ENCODE measurements at places on chromosomes 16 and 17. TPM values are rescaled to one million over a fixed set of nuclear protein-coding genes. Genes with fewer than 3 reads are reported as not detected.

- DNase-seq = no peak
These were observed 24.5 kb upstream of the HS3ST2 start for GRCh38 chr16:22789281-22789945.

DNA sequence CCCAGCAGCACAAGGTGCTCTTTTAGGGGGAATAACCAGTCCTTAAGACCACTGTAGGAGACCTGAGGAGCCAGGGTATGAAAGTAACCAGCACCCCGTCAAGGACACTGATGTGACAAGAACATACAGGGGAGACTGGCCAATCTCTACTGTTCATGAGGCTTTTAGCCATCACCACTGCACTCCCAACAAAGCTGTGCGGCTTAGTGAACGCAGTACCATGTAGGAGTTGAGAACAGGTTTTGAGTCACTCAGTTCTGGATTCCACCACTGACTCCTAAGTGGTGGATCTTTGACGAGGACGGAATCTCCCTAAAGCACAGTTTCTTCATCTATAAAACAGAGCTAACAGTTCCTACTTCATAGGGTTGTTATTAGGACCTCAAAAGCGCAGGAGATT lies 26.8 kb downstream of the COG4 start:
- no peak for DNase-seq

- no peak for DNase-seq
These were observed 62.7 kb upstream of the ADORA2B start for GRCh38 chr17:15882058-15882720.

DNA sequence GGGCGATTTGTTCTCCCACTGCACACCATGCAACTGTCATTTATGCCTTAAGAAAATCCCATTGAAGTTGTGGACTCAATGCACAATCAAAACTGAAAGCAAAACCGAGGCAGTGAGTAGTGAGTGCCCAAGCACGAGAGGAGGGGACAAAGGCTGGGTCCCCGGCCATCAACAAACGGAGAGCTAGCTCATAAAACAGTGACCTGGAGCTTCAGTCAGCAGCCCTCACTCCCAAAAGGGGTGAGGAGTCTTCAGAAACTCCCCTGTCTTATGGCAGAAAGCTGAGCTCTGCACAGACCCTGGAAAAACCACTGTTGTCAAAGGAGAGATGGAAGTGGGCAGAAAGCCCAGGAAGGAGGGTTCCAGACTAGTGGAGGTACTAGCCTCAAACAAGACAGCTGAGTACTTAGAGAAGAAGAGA lies 96.9 kb downstream of the ADCY9 start:
- DNase-seq = peak; percentile 73

DNA sequence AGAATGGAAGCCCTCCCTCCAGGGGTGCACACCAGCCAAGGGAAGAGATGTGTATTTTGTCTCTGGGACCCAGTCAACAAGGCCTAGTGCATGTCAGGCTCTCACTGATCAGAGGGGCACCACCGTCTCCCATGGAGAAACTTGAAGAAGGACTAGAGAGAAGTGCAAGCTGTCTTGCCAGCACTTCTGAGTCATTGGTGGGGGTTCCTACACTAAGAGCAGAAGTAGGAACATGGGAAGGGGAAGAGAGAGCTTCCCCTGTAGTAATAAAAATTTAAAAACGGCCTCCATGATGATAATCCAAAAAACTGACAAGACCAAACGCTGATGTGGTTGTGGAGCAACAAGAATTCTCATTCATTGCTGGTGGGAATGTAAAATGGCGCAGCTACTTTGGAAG lies 46.3 kb downstream of the DYNLRB2 start:
- DNase-seq = no peak

DNA sequence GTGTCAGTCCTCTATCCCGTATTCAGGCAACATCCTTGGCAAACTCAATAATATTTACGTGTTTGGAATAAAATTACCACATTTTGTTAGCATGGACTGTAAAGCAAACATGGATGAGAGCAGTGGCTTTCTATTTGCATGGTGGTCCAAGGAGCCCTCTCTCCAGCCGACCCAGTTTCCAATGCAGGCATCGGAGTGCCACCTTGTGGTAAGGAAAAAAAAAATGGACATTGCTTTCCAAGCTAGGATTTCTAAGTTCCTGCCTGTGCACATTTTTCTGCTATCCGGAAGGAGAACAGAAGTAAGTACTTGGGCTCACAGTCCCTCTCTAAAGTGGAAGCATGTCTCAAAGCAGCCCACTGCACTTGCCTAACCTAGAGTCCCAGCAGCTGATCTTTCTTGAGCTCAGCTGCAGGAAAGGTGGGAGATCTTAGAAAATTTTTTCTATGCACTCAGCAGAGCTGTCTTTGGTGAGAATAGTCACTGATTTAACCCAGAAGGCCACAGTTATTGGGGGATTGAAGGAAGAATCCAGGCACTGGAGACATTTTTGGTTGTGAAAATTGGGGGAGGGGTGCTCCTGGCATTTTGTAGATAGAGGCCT lies 46.0 kb upstream of the ERCC4 start:
- DNase-seq = peak; percentile 18

- peak; percentile 87 for DNase-seq
These were observed 6.8 kb upstream of the ADCY7 start for GRCh38 chr16:50259334-50260205.

GRCh38 chr17:72512649-72513556 lies 392.1 kb downstream of the SOX9 start:
- DNase-seq = no peak

GRCh38 chr17:62735044-62735651 lies 73.0 kb downstream of the MARCHF10 start:
- DNase-seq = no peak

GRCh38 chr16:491220-491919 lies 36.1 kb upstream of the CAPN15 start:
- DNase-seq = no peak

- DNase-seq = peak; percentile 55
These were observed 1.5 kb downstream of the GGA2 start for GRCh38 chr16:23508589-23509440.

DNA sequence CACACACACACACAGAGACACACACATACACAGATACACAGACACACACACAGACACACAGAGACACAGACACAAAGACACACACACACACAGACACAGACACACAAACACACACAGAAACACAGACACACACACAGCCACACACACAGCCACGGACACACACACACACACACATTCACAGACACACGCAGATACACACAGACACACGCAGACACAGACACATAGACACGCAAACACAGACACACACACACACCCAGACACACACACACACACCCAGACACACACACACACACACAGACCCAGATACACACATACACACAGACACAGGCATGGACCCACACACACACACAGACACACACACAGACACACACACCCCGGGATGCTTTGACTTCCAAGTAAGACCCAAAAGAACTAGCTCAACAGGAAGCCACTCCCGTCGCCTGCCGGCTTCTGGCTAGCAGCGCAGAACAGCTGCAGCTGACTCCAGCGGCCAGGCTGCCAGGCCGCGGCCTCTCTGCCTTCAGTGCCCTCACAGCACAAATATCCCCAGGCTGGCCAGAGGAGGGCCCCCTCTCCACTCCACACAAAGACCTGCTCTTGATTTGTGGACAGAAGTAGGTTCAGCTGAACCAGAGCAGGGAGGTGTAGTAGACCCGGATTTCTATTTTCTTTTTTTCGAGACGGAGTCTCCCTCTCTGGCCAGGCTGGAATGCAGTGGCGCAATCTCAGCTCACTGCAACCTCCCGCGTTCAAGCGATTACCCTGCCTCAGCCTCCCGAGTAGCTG lies 6.0 kb upstream of the CHRNE start:
- DNase-seq = peak; percentile 96

GRCh38 chr16:78731785-78732184 lies 632.3 kb downstream of the WWOX start:
- no peak for DNase-seq

DNA sequence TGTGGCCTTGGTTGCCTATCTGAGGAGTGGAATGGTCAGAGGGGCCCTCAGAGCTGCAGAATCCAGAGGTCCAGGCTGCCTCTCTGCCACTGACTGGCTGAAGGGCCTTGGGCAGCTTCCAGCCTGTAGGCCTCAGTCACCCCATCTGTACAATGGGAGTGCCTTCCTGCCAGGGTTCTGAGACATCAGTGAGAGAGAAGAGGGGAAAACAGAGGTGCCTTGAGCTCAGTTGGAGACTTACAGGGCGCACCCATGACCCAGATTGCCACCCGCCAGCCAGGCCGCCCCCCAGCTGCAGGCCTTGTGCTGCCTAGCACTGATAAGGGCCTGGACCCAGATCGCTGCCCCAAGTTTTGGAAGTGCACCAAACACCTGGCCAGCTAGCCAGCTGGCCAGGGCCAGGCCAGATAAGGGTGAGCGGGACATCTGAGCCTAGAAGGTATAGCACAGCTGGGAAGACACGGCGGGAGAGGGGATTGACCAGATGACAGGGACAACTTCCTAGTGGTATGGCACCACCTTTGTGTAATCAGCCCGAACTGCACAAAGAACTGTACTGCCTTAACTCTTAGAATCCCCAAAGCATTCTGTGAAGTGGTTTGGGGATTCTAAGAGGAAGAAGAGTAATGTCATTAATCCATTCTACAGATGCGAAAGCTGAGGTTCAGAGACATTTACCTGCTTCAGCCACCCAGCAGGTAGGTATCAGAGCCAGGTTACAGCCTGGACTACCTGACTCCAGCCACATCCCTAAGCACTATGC lies 1.4 kb downstream of the SLC4A1 start:
- DNase-seq = no peak

DNA sequence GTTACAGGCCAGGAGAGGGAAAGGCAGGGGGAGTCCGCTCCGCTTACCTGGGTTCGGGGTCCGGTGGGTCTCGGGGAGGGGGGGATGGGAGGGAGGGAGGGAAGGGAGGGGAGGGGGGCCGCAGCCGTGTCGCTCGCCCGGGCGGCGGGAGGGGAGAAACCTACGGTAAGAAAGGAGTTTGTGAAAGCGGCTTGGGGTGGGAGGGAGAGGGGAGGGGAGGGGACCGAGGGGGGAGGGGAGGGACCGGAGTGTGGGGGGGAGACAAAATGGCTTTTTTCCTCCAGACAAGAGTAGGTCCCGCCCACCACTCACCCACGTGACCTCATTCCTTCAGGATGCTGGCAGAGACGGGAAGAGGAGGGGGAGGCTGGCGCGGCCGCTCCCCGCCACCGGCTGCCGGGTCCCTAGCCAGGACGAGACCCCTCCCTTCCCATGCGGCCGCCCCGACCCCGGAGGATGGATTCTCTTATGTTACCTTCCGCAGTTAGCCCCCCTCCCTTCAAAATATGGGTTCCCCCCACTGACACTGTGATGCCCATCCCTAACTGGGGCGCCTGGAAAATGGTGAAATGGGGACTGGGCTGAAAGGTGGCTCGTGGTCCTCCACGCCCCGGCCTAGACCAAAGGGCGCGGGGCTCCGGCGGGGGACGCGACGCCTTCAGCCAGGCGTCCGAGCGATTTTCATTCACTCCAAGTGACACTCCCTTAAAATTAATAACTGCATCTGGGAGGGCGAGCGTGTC lies at the start of gene PCGF2:
PCGF2 (minus strand) TSS at position 188 of the 743 bp plus-strand sequence. CDS start 7,934 bp downstream, outside the sequence.
- DNase-seq = peak; percentile 89

DNA sequence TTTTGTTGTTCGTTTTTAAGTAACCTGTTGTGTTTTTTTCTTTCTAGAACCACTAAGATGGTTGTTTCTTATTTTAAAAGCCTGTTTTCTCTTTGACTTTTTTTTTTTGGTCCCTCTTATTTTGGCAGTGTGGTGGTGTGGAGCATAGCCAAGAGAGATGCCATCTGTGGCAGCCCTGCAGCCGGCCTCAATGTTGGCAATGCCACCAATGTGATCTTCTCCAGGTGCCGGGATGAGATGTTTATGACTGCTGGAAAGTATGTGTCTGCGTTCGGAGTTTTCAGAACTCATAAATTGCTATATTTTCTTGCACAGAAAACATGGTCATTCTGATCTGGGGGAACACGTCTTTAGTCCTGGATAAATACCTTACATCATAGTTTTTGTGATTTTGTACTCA lies 17.6 kb downstream of the CFAP52 start:
- no peak for DNase-seq

DNA sequence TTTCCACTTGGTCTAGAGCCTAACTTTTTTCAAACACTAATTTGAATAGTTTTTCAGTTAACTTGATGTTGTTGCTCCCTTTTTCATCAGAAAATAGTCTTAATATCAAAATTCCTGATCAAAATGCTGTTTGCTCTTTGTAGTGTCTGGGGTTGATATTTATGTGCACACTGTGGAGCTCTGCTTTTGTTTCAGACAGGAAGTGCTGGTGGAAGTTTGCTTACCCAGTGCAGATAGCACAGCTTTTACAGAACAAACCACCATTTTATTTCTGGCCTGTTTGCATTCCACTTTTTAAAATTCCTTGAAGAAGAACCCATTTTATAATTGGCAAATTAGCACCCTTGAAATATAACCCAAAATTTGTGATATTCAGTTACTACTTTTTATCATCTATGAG lies 125.4 kb downstream of the MRTFB start:
- peak; percentile 19 for DNase-seq

DNA sequence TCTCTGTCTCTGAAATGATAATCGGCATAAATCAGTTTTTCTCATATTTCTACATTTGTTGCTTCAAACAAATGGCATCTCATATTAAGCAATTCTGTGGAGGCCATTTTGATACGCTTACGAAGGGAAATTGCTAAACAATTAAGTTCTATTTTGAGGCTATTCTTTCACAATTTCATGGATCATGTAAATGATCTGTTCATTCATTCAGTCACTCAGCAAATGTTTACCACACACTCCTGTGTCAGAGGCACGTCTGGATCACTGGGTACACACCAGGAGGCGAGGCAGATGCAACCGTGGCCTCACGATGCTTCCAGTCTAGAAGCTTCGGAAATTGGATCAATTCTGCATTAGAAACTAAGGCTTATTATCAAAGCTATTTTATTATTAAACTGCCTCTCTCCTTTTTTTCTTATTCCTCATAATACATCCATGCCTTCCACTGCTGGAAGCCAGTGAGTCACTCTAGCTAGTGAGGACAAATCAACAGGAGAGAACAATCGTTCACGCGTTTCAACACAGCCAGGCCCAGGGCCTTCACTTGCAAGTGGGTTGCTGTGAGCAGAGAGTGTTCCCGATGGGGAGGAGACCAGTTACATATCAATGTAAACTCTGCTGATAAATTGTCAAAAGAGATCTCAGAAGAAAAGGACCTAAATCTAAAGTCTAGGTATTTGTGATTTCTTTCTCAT lies 11.3 kb upstream of the SLC39A11 start:
- no peak for DNase-seq

DNA sequence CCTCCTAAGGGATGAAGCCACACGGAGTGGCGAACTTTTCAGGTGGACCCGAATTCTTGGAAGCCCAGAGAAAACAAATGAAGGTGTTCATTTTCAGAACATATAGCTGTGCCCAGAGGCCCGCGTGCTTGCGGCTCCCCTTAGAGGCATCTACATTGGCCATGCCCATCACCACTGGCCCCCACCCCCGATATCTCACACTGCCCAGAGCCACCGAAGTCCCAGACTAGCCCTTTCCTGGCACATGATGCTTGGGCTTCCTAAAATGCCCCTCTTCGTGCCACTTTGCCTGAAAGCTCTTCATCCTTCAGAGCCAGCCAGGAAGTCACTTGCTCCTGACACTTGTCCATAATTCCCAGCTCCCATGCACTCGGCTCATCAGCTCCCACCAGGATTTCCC lies 2.1 kb upstream of the HEXIM1 start:
- no peak for DNase-seq

Gene MYLK3
- under 0.01 TPM for total RNA-seq

Gene PPP4C
- 209 TPM for total RNA-seq

Gene DUXB
- total RNA-seq = not detected

Gene RNF157
- total RNA-seq = 10.0 TPM

Gene CDRT15
- total RNA-seq = not detected

Gene KLHDC4
- total RNA-seq = 14.7 TPM

Gene HBA2
- total RNA-seq = not detected

Measured in fibroblast of villous mesenchyme (primary cell).